ENCODE measurements at places on chromosomes 4 and X. TPM values are rescaled to one million over a fixed set of nuclear protein-coding genes. Genes with fewer than 3 reads are reported as not detected.

DNA sequence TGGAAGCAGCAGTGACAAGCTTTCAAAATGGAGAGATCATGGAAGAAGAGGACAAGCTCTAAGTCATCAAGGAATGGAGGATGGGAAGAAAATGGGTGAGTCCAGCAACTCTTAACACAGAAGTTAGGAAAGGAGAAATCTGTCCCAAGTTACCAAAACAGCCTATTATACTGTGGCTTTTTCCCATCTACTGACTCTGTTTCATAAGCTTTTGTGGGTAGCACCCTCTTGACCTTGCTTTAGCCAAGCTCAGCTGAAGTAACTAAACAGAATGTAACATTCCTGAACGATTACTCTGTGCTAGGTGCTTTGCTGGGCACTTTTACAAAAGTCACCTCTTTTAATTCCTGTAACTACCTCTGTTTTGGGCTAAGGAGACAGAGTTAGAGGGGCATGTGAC lies 54.9 kb downstream of the MAP7D2 start:
- no peaks in the 10 kb centered on the region for H3K27me3 ChIP-seq
- H3K4me3 ChIP-seq: no peak overlapping the region
- DNase-seq: no peak

DNA sequence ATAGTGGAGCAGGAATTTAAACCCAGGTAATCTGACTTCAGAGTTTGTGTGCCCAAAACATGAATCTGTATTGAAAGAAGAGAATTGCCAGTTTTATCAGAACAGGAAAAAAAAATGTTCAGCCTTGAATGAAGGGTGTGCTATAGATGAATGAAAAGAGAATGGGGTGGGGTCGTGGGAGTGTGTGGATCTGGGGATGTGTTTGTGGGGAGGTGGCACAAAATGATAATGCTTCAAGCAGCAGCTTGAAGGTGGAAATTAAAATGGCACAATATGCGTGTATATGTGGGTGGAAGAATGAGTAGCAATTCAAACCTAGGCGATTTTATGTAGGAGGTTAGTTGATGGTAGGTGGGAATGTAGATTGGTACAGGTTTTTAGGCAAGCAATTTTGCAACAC lies 122.2 kb downstream of the IL1RAPL1 start:
- no peaks in the 10 kb centered on the region for H3K27me3 ChIP-seq
- H3K4me1 ChIP-seq: no peaks in the 10 kb centered on the region
- no peaks in the 10 kb centered on the region for H3K36me3 ChIP-seq
- DNase-seq: no peak
- no peak overlapping the region for H3K4me3 ChIP-seq

PCDH18 gene
- total RNA-seq: 6.3 TPM

TNMD gene
- not detected for total RNA-seq

DNA sequence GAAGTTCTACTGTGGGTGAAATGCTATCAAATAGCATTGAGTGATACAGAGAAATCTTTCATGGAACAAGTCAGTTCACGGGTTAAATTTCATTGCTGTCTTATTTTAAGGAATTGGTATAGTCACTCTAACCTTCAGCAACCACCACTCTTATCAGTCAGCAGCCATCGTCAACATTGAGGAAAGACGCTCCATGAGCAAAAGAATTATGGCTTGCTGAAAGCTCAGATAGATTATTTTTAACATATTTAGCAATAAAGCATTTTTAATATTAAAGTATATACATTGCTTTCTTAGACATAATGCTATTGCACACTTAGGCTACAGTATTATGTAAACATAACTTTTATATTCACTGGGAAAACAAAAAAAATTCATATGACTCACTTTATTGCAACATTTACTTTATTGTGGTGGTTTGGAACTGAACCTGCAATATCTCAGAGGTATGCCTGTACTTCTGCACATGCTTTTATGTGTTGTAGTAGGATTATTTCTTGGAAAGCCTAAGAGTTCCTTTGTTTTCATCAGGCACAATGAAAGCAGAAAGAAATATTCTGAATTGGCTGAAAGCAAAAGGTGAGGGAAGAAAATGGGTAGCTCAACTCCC lies 586.7 kb downstream of the GBA3 start:
- H3K4me3 ChIP-seq: no peak overlapping the region
- DNase-seq: no peak
- no peaks in the 10 kb centered on the region for H3K4me1 ChIP-seq
- no peaks in the 10 kb centered on the region for H3K36me3 ChIP-seq

GRCh38 chrX:109848461-109849050 lies 115.5 kb upstream of the ACSL4 start:
- H3K4me1 ChIP-seq: no peaks in the 10 kb centered on the region
- no peak overlapping the region for H3K27ac ChIP-seq
- no peaks in the 10 kb centered on the region for H3K27me3 ChIP-seq
- no peaks in the 10 kb centered on the region for H3K36me3 ChIP-seq

HPGD gene
- total RNA-seq: 158 TPM

DNA sequence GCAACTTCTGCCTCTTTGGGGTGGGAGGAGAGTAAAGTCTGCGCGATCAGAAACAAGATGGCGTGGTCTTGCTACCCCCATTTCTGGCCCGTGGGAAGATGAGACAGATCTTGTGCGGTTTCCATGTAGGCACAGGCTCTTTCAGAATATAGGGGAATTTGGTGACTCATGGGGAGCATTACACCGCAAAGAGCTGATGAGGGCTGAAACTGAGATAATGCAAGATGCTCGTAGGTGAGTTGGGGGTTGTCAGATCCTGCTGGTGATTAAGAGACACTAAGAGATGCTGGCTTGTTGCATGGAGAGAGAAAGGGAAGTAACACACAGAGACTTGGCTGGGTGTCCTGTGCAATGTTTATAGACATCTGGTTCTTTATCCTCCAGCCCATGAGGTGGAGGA lies 1.5 kb downstream of the EVC start:
- no peak overlapping the region for H3K4me3 ChIP-seq
- no peak for DNase-seq
- no peaks in the 10 kb centered on the region for H3K36me3 ChIP-seq

TLR1 gene
- total RNA-seq: 13.0 TPM

- no peak overlapping the region for H3K27ac ChIP-seq
- no peaks in the 10 kb centered on the region for H3K4me1 ChIP-seq
- H3K36me3 ChIP-seq: no peaks in the 10 kb centered on the region
- DNase-seq: no peak
- no peak overlapping the region for H3K4me3 ChIP-seq
- H3K27me3 ChIP-seq: no peaks in the 10 kb centered on the region
These were observed 276.3 kb upstream of the DKK2 start for GRCh38 chr4:107312366-107312765.
